ENCODE measurements at places on chromosomes 3 and 15.

DNA sequence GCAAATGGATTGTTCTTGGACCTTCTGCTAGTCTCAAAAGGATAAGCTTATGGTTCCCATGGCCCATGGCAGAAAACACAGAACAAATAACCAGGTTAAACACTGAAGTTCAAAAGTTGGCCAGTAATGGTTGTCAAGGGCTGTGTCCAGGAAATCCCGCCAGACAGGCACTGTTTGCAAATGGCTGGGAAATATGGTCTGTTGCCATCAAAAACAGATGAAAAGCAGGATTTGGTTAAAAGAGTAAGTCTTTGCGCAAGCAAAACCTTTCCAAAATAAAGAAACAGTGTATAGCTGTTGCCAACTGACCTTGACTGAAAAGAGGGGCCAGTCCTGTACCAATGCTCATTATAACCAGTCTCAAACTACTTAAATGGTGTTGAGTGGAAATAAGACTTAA lies 58.6 kb downstream of the WWTR1 start:
- no peak for DNase-seq

DNA sequence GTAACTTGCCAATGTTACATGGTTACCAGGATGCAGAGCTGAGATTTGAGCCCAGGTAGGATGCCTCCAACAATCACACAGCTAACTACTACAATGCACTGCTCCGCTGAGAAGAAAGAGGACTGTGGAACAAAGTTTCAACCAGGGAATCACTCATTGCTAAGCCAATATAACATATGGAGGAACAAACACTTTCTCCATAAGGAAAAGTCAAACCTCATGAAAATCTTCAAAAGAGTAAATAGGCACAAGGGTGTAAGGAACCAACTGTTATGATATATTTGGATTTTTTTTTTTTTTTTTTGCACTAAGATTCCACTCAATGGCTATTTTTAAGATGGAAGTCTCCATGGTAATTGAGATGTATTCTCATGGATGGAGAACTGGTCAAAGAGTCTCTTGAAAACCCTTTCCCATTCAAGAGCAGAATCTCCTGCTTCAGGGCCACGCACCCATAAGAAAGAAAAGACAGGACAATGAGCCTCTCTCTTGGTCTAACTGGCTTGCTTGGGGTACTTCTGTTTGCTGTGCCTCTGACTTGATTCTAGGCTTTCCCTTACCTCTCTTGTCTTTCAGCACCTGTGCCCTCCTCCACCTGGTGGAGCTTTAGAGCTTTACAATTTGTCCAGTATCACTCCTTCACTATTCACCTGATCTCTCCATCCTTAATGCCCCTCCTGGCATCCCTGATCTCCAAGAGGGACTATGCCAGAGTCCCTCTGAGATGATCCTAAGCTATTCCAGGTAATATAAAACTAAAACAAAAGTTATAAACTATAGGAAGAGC lies 252.8 kb downstream of the NTRK3 start:
- no peak for DNase-seq

DNA sequence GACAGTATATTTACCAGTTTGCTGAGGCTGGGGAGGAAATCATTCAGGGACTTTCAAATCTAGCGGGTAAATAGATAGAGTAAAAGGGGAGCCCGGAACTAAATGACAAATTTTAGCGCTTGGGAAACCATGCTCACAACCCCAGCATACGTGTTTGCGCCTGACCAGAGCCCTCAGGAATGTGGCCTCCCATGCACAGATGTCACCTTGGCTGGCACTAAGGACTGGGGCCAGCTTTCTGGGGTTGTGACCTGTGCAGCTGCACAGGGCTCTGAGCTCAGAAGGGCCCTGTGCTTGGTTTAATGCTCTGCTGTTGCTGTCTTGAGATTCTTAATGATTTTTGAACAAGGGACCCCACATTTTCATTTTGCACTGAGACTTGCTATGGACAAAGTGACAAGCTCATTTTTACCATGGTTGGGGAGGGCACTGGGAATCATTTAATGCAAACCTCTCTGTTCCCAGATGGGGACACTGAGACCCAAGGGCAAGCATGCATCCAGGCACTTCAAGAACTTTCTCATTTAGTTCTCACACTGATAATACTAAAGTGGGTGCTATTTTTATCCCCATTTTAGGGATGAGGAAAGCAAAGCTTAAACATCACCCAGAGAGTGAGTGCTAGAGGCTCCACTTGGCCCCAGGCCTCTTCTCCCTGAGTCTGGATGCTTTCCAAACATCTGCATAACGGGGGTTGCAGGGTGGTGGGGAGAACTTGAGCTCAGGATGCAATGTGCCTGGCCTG lies 44.1 kb upstream of the FAM107A start:
- DNase-seq: no peak

DNA sequence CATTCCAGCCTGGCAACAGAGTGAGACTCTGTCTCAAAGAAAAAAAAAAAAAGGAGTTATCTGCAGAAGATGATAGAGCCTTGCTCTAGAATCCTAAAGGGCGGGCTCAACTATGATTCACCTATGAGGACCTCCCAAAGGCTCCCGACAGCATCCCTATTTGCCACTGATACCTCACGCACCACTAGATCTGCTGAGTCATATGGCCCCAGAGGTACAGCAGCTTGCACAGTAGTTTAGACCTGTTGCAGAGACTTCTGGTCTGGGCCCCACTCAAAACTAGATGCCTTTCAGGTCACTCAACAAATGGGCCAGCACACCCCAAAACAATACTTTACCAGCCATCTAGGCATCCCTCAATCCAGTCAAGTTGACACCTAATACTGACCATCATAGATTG lies 38.1 kb upstream of the PTX3 start:
- no peak for DNase-seq

- no peak for DNase-seq
Measured at GRCh38 chr3:169668072-169668956, 4.8 kb upstream of the MECOM start.

All from stimulated activated CD4-positive, alpha-beta T cell treated with anti-CD3 and anti-CD28 coated beads, Interleukin-4, amount 100 ng/mL, for 48 hours (primary cell).